AG20443 (cell line): ENCODE measurements at places on chromosomes 5 and 9.

- DNase-seq = no peak
Measured at GRCh38 chr5:107496466-107496865, 174.3 kb downstream of the EFNA5 start.

DNA sequence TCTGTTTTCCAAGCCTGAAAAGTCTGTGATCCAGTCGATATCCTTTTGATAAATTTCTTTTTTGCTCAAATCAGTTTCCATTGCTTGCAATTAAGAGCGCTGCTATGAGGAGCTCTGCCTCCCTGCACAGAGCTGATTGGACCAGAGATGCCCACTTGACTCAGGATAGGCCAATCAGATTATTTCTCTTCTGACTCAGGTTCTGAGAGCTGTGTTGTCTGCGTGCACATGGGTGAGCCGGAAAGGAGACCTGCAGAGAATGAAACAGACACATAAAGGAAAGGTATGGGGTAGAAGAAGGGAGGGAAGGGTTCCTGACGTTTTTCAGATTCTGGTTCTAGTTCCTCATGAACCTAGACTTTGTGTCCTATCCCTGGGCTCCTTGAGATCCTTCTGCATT, 15.8 kb upstream of the FABP6 start:
- DNase-seq = peak; percentile 39

DNA sequence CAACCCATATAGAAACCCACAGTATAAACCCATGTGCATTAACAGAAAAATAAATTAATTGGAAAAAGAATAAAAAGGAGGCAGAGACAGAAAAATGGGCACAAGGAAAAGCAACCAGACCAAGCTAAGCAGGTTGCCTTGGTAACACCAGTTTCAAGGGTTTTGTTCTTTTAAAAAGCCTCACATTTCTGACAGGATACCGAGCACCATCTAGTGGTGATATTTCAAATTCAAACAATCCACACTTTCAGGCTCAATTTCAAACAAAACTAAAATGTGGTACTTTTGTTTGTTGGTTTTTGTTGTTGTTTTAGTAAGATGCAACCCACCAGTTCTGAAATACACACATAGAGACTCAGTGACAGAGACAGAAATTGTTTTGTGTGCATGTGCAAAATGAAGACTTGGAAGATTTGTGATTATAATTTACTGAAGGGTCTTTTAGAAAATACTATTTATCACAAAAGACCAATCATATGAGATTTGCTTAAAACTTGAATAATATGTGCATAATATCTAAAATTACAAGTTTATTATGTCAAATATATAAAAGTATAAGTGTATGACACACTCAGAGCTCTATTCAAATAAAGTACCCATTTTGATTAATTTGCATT, 318.2 kb downstream of the SLCO4C1 start:
- peak; percentile 53 for DNase-seq

- DNase-seq = peak; percentile 80
Measured at GRCh38 chr9:122370869-122371755, at the start of gene PTGS1. PTGS1 (plus strand) TSS chr9:122371024; CDS start chr9:122371085, 61 bp downstream.

DNA sequence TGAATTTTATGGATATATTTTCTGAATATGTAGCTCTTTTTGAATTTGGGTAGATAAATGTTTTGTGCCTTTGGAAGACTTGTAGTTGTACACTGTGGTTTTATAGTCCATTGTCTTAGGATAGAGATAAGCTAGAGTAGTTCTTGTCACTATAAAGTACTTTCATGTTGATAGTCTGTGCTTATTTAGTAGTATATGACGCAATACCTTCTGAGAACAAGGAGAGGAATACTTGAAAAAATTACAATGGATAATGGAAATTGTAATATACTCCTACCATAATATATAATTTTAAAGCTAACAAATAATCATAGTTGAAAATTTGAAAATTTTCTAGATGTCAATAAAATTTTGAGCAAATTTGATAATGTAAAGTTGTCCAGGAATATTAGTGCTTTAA, 664.0 kb downstream of the TLE4 start:
- DNase-seq = no peak

GRCh38 chr9:77464661-77465060, 183.5 kb downstream of the GNA14 start:
- DNase-seq = no peak

GRCh38 chr5:133322743-133323142, 270.9 kb downstream of the HSPA4 start:
- DNase-seq = no peak

DNA sequence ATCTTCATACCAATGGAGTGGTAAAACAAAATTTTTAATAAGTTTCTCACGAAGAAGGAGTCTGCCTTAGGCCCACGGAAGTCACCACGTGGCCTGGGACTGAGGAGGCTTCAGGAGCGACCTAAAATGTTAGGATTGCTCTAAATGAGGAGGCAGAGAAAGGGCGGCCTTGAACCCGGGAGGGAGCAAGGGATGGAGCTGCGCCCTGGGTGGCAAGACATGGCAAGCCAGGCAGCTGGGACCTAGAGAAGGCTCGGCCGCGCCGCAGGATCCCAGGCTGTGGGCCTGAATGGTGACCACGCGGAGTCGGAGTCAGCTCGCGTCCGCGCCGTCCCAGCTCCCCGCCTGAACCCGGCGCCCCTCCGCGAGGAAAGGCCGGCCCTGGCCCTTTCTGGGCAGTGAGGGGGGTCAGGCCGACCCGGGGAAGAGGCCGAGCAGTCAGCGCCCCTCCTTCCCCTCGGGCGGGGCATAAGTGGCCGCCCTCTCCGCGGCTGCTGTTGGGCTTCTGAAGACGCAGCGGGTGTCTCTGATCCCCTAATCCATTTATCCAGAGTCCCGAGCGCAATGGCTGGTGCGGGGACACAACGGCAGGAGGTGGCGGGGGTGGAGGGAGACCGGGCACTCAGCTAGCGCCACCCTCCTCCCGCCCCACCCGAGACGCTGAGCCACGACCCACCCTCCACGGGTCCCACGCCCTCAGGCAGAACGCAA, 10.6 kb downstream of the IRX1 start:
- peak; percentile 38 for DNase-seq

DNA sequence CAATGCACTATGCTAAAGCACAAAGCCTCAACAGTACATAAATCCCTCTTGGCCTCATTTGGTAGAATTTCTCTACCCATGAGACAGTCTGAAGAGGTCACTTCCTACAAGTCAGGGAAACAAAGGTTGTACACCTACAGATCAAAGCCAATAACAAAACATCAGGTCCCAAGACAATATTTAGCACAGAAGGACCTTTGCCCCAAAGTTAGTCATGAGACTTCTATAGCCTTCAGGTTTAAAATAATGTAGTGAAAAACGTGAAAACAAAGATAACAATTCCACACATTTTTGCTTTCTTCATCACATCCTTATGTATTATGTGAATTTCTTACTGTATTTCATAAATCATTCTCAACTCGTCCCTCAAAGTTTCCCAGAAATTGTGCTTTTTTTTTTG, 15.8 kb downstream of the AFF4 start:
- DNase-seq = no peak

GRCh38 chr9:110807956-110808598, 139.5 kb downstream of the MUSK start:
- DNase-seq = no peak

DNA sequence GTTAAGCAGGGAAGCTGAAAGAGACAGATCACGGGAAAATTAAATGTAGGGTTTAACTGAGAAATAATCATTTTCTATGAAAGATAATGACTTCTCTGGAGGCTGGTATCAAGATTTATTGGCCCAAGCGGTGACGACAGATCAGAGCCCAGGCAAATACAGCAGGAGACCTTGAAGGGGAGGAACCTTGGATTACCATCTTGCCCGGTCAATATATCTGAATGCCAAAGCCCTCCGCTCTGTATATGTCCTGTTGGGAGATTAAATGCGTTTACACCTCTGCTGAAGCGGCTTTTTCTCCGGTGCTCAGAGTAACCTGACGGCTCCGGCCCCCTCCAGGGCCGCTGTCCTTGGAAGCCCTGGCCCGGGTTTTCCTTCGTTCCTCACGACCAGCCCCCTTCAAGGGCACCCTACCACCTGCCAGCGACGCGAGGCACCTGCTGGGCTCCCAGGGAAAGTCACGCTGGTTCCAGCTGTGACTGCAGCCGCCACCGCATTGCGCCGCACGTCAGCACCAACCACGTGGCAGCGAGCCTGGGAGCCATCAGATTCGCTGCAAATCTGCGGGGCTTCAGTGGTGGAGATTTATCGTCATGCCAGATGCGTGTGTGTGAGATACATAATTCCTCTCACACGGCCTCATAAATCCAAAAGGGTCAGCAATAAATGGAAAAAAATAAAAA, 4.4 kb upstream of the QSOX2 start:
- DNase-seq = no peak

DNA sequence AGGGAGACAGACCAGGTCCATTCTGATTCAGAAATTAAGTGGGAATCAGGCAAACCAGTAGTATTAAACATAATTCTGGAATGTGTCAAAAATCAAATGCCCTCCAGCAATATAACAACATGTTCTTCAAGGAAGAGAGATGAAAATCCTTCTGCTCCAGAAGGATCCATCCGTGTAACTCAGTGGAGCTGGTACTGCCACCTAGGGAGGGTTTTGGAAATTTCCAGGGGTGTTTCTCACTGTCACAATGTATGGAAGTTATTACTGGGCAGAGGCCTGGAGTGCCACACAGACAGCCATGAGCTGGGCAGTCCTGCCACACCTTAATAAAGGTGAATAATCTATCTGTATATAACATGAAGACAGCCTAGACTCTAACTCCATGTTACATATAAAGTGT, 87.5 kb downstream of the TTLL11 start:
- DNase-seq = peak; percentile 64

- DNase-seq = no peak
Measured at GRCh38 chr5:118604106-118604505, 384.2 kb downstream of the DTWD2 start.

- DNase-seq = no peak
Measured at GRCh38 chr5:136162008-136162407, 29.4 kb downstream of the SMAD5 start.

GRCh38 chr5:160278343-160278742, 34.0 kb downstream of the CCNJL start:
- no peak for DNase-seq

GRCh38 chr5:2876183-2876582, 124.7 kb upstream of the IRX2 start:
- no peak for DNase-seq

GRCh38 chr5:82849885-82850284, 227.3 kb downstream of the TMEM167A start:
- DNase-seq = no peak

DNA sequence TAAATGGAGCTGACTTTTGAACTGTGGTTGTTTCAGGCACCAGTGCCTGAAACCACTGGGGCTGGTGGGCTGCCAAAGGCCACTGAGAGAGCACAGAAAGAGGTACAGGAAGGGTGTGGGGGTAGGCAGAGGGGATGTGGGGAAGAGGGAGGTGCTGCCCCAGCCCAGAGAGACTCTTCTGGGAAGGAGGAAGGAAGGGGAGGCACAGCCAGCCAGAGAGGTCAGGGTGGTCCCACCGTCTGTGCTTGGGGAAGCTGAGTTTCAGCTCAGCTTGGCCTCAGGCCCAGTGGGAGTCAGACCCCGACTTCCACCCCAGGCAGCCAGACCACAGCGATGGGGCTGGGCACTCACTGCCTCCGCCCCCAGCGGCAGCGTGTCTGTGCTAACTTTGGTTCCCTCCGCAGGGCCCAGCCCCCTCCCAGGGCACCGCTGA, 8.6 kb upstream of the PHYKPL start:
- no peak for DNase-seq

GRCh38 chr9:124296094-124296493, 38.3 kb downstream of the NEK6 start:
- no peak for DNase-seq
